ENCODE measurements at places on chromosomes 5 and 9. TPM values are rescaled to one million over a fixed set of nuclear protein-coding genes. Genes with fewer than 3 reads are reported as not detected.

SPINK6 gene
- not detected for total RNA-seq

ADGRD2 gene
- not detected for total RNA-seq

DNA sequence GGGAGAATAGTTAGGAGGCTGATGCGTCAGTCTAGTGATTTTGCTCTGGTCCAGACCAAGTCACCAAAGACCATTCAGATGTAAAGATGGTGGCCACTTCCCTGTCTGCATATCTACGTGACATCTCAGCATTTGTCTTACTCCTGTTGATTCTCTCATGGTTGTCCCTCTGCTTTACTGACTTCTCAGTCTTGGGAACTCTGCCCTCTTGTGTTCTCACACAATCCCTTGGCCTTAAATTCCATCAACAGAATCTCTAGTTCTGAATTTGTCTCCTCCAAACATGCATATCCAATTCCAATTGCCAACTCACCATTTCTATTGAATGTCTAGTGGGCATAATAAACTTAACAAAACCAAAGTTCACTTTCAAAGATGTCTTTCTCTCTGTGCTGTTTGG is 147.8 kb downstream of the SLC24A2 start:
- DNase-seq, result no peak

DNA sequence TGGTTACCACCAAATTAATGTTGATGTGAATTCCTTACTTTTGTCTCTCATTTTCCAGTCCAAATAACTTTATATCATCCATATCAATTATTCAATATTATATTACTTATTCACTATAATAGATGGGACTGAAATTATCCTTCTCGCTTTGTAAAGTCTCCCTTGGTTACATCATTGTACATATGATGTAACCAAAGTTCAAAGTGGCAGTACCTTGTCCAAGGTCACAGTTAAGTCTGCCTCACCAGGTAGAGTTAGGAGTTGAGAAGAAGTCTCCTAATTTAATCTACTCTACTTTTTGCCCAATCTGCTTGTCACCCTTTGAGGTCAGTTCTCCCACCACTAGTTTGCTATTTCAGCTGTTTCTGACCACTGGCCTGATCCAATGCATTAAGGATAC is 83.7 kb upstream of the CLINT1 start:
- DNase-seq, result no peak

DNA sequence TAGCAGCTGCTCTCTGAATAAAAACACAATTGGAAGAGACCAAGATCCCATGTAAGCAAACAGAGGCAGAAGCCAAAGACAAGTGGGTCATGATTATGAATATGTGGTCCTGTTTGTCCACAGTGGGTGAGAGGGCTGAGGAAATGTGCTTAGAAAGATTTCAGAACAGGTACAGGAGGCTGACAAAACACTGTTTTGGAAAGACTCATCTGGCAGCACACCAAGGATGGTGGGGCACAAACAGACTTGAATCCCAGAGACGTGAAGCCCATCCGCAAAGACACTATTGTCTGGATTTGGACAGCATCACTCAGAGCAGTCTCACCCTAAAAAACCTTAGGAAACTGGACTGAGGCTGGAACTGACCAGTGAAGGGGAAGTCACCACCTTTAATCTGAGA is 85.0 kb downstream of the ADRB2 start:
- no peak for DNase-seq

- DNase-seq, result no peak
These were observed 86.9 kb downstream of the NUDT12 start for GRCh38 chr5:103475629-103476240.

GRCh38 chr5:154834053-154834452 is 16.4 kb downstream of the FAXDC2 start:
- no peak for DNase-seq

GRCh38 chr5:69048230-69048629 is 45.6 kb upstream of the SLC30A5 start:
- no peak for DNase-seq

DNA sequence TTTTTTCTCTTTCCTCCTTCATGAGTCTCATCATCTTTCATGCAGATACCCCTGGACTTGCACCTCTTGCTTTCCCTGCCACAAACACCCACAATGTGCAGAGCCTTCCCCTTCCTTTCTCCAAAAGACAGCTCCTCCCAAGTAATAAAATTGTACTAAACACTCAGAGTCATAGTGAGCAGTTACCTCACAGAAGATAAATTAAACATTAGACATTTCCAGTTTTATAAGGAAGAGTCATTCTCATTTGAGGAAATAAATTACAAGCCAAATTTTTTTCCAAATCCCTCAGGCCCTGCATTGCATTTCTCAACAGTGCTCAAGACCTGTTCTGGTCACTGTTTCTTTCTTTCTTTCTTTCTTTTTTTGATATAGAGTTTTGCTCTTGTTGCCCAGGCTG is 131.5 kb downstream of the ATPSCKMT start:
- no peak for DNase-seq

DNA sequence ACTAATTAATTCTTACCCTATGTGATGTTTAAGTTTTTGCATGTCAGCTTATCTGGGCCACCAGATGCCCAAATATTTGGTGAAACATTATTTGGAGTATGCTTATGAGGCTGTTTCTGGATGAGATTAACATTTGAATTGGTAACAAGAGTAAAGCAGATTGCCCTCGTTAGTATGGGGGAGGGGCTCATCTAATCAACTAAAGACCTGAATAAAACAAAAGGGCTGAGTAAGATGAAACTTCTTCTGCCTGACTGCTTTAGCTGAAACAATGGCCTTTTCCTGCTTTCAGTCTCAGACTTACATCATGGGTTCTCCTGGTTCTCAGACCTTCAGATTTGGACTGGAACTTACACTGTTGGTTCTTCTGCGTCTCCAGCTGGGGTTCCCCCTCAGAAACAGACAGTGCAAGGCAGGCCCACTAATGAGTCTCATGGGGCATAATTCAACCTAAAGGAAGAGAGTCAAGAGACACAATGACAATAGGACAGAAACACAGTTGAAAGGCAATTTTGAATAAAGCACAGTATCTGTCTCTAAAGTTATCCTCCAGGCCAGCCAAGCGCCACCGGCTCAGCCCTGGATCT is 288.4 kb downstream of the CAAP1 start:
- DNase-seq, result no peak

- DNase-seq, result peak; percentile 31
These were observed 351.1 kb upstream of the RIOK2 start for GRCh38 chr5:97534166-97534565.
